ENCODE measurements at places on chromosomes 16 and 17.

GRCh38 chr17:77944390-77945222, 13.9 kb upstream of the TNRC6C start:
- no peak overlapping the region for H3K4me3 ChIP-seq
- H3K27ac ChIP-seq = no peak overlapping the region
- DNase-seq = no peak
- H3K27me3 ChIP-seq = no peaks in the 10 kb centered on the region
- no peaks in the 10 kb centered on the region for H3K36me3 ChIP-seq

GRCh38 chr17:29071303-29071702, 28.4 kb downstream of the PIPOX start:
- DNase-seq = no peak
- no peak overlapping the region for H3K4me3 ChIP-seq
- H3K27me3 ChIP-seq = no peaks in the 10 kb centered on the region
- no peaks in the 10 kb centered on the region for H3K36me3 ChIP-seq

- H3K36me3 ChIP-seq = no peaks in the 10 kb centered on the region
- H3K27ac ChIP-seq = no peak overlapping the region
- peak; percentile 54 for DNase-seq
- H3K4me3 ChIP-seq = no peak overlapping the region
- H3K4me1 ChIP-seq = peaks cover 12% of the 10 kb centered on the region
These were observed 3.4 kb upstream of the THUMPD1 start for GRCh38 chr16:20744922-20745440.

DNA sequence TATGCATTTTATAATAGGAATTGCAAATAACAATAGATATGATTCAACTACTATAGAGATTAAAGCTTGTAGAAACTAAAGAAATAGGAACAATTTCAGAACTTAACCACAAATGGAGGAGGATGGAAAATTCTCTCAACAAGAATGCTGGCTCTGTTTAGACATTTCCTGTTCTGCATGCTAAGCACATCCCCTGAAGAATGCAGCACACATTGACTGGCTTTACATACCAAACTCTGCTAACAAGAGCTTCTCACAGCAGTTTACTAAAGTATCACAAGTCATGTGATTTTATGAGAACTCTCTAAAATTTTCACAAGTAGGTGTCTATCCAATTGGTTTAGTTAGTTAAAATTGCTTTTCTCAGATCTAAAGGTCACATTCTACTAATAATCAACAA, 85.2 kb downstream of the SPAG9 start:
- peaks cover 12% of the 10 kb centered on the region for H3K4me1 ChIP-seq
- H3K36me3 ChIP-seq = peaks cover 4% of the 10 kb centered on the region
- no peak overlapping the region for H3K27ac ChIP-seq
- H3K4me3 ChIP-seq = no peak overlapping the region

- no peaks in the 10 kb centered on the region for H3K27me3 ChIP-seq
- H3K4me1 ChIP-seq = no peaks in the 10 kb centered on the region
- H3K4me3 ChIP-seq = no peak overlapping the region
- H3K27ac ChIP-seq = no peak overlapping the region
- no peak for DNase-seq
These were observed 54.4 kb upstream of the RPL38 start for GRCh38 chr17:74148901-74149596.

DNA sequence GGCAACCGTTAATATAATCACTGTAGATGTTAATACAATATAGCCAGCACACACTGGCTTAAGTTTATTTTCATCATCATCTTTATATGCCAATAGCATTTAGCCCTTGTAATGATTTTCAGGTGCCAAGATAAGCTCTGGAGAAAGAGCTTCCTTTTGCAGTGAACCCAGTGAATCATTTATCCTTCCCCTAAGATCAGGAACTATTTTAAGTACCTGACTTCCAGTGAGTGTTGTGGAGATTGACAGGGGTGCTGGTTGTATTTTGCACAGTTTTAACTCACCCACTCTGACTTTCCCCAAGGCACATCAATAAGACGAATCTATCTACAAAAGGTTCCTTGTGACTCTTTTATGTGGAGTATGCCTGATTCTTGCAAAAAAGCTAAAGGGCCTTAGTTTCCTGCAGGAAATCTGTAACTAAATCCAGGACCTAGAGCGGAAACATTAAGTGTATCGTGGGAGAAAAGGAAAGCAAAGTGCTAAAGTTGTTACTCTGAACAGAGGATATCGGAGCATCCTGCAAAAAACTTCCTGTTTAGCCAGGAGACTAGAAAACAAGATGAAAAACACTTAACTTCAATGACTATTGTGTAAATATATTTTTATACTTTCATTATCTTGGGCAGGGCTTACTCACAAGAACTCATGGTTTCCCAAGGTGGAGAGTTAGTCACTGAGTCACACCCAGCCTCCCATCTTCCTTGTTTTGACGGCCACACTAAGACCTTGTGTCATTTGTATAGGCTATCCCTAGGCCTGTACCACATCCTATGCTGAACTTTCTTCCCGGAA, 183.6 kb downstream of the MAP2K6 start:
- no peak for DNase-seq
- no peaks in the 10 kb centered on the region for H3K36me3 ChIP-seq
- no peaks in the 10 kb centered on the region for H3K27me3 ChIP-seq

DNA sequence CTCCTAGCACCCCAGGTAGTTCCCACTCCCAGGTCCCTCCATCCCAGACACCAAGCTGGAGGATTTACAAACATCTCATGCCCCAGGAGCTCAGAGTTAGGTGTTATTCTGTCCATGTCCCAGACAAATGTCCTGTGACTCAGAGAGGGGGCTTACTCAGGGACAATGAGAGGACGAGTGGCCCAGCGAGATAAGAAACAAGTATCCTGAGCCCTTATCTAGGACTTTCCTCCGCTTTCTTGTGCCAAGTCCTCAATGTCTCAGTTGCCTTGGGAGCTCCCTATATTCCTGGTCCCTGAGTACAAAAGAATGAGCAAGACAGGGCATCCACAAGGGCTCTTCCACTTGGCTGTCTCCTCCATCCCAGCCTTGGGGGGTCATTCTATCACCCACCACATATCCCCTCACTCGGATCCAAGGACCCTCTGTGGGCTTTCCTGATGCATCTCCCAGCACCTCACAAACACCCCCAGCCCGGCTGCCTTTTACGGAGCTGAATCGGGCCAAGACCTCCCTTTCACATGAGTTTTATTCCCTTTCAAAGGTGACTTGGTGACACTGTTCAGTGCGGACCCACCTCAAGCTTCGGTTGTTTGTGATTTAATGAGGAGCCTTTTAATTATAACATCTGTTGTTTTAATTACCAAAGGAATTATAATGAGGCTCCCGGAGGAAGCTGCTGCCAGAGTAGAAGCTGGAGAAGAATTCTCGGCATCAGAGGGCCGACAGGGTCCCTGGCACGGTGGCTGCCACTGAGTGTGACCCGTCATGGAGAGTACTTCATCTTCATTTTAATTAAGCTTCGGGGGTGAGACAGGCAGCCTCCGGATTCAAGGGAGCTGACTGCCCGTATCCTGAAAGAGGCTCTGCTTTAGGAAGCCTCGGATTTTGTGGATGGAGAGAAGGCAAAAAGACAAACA, 121.5 kb downstream of the WSCD1 start:
- DNase-seq = no peak
- no peaks in the 10 kb centered on the region for H3K36me3 ChIP-seq
- no peak overlapping the region for H3K27ac ChIP-seq
- H3K27me3 ChIP-seq = no peaks in the 10 kb centered on the region

- peaks cover 24% of the 10 kb centered on the region for H3K4me1 ChIP-seq
- H3K4me3 ChIP-seq = no peak within 1 kb of the TSS
- no peaks in the 10 kb centered on the region for H3K36me3 ChIP-seq
- no peak for DNase-seq
These were observed at the start of gene CD79B for GRCh38 chr17:63931981-63932561. CD79B (minus strand) TSS chr17:63932331; CDS start chr17:63932261, 70 bp downstream.

GRCh38 chr16:88782454-88783390, 2.3 kb downstream of the PIEZO1 start:
- H3K27me3 ChIP-seq = no peaks in the 10 kb centered on the region
- DNase-seq = no peak
- H3K36me3 ChIP-seq = no peaks in the 10 kb centered on the region
- peaks cover 64% of the 10 kb centered on the region for H3K4me1 ChIP-seq
- H3K4me3 ChIP-seq = peak overlapping the region; percentile 91

DNA sequence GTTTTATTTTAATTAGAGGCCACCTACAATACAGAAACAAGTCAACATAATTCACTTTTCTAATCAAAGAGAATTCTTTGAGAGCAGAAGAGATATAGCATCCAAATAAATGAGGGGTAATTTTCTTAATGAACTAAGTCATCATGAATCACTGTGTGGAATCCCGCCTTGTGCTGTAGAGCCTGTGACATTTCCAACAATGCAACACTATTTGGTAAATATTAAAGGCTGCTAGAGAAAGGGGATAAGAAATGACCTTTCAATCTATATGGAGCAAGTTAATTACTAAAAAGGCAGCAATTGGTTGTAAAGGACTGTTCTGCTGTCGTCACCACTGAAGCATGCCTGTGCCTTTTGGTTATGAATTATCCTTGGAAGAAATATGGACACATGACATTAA, 345.7 kb upstream of the MAF start:
- no peaks in the 10 kb centered on the region for H3K27me3 ChIP-seq
- H3K4me3 ChIP-seq = no peak overlapping the region
- no peaks in the 10 kb centered on the region for H3K36me3 ChIP-seq
- H3K27ac ChIP-seq = no peak overlapping the region

DNA sequence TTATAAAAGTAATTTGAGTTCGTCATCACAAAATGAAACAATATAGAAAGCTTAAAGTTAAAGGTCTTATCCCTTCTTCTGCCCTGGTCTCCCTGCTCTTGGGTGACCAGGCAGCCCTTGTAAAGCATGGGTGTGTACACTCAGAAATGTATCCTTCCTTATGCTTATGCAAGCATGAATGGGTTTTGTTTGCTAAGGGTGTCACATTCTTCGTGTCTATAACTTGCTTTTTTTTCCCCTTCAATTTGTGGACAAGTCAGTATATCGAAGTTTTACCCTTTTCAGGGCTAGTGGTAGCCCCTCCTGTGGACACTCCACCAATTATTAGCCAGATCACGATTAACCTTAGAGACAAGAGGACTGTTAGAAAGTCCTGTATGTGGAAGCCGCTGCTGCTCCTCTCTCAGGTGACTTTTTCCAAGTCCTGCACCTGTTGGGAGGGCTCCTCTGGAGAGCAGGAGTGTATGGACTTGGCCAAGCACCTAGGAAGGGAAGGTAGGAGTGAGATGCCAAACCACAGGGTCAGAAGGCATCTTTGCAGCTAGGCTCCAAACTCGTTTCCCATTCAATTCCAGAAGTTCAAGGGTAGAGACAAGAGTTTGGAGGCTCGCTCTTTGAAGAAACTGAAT, 50.9 kb downstream of the LDHD start:
- H3K36me3 ChIP-seq = no peaks in the 10 kb centered on the region
- H3K27me3 ChIP-seq = no peaks in the 10 kb centered on the region
- peak overlapping the region; percentile 85 for H3K27ac ChIP-seq
- H3K4me1 ChIP-seq = peaks cover 56% of the 10 kb centered on the region
- peak; percentile 51 for DNase-seq

- no peak for DNase-seq
- no peaks in the 10 kb centered on the region for H3K27me3 ChIP-seq
- no peaks in the 10 kb centered on the region for H3K36me3 ChIP-seq
These were observed 23.5 kb upstream of the GRIN2A start for GRCh38 chr16:10205688-10206087.

DNA sequence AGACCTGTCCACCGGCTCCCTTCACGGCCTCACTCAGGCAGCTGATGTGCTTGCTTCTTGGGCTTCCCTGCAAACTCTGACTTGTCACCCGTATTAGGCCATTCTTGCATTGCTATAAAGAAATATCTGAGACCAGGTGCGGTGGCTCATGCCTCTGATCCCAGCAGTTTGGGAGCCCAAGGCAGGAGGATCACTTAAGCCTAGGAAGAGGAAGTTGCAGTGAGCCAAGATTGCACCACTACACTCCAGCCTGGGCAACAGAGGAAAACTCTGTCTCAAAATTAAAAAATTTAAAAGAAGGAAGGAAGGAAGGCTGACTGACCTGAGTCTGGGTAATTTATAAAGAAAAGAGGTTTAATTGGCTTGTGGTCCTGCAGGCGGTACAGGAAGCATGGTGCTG, 17.0 kb downstream of the SOST start:
- no peak overlapping the region for H3K27ac ChIP-seq
- no peaks in the 10 kb centered on the region for H3K27me3 ChIP-seq
- H3K4me1 ChIP-seq = peaks cover 3% of the 10 kb centered on the region
- DNase-seq = no peak
- no peaks in the 10 kb centered on the region for H3K36me3 ChIP-seq

- H3K27me3 ChIP-seq = no peaks in the 10 kb centered on the region
- no peak overlapping the region for H3K4me3 ChIP-seq
- no peaks in the 10 kb centered on the region for H3K4me1 ChIP-seq
- DNase-seq = no peak
These were observed 9.2 kb downstream of the ELOB start for GRCh38 chr16:2767891-2768290.

- no peak for DNase-seq
- no peak overlapping the region for H3K4me3 ChIP-seq
- peaks cover 29% of the 10 kb centered on the region for H3K4me1 ChIP-seq
- H3K27ac ChIP-seq = no peak overlapping the region
These were observed 3.1 kb downstream of the RPL23 start for GRCh38 chr17:38850374-38850773.

- H3K27me3 ChIP-seq = no peaks in the 10 kb centered on the region
- no peak overlapping the region for H3K4me3 ChIP-seq
- H3K4me1 ChIP-seq = no peaks in the 10 kb centered on the region
- H3K36me3 ChIP-seq = no peaks in the 10 kb centered on the region
These were observed 724.8 kb downstream of the CDH11 start for GRCh38 chr16:64397042-64397441.

- no peaks in the 10 kb centered on the region for H3K36me3 ChIP-seq
- peak overlapping the region; percentile 7 for H3K4me3 ChIP-seq
- H3K27me3 ChIP-seq = peaks cover 53% of the 10 kb centered on the region
These were observed 3.0 kb downstream of the DLX4 start for GRCh38 chr17:49971848-49972485.

DNA sequence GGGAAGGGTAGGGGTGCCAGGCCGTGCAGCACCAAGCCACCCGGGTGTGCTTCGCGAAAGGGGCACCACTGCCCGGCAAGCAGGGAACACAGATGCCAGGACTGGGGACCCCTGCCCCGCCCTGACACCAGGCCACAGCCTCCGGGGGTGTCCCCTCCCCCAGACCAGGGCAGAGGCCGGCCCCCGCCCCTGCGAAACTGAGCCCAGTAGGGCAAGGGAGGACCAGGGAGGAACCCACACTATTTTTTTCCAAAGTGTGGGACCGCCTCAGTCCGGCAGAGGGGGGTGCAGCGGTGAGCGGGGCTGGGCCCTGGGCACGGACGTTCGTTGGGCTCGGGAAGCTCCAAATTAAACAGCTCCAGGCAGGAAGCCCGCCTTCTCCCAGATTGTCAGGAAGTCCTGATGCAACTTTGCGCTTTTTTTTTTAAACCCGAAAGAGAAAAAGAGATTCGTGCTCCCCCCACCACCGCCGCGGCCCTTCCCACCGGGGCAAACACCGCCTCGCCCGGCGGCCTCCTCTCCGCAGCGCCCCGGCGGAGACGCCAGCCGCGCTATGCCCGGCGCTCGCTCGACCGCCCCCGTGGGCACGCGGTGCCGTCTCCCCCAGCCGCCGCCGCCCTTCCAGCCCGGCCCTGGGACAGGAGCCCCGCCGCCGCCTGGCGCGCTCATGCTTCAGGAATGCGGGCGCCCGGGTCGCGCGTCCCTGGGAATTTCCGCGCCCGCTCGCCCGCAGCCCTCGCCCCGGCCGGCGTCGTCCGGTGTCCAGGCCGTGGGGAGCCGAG, 755 bp downstream of the PIEZO1 start:
- H3K27ac ChIP-seq = peak overlapping the region; percentile 97
- DNase-seq = peak; percentile 94
- H3K36me3 ChIP-seq = no peaks in the 10 kb centered on the region
- peaks cover 51% of the 10 kb centered on the region for H3K4me1 ChIP-seq
- no peaks in the 10 kb centered on the region for H3K27me3 ChIP-seq
- peak overlapping the region; percentile 27 for H3K4me3 ChIP-seq

Measured in upper lobe of left lung (tissue), 6 donors.